NCI-H1694 (cell line): ENCODE measurements at places on chromosomes 3 and 15.

GRCh38 chr15:99996660-99997059 is 263.4 kb upstream of the LYSMD4 start:
- DNase-seq: no peak

GRCh38 chr3:94234177-94234788 is 171.4 kb downstream of the NSUN3 start:
- DNase-seq: no peak

GRCh38 chr3:129745253-129745652 is 138.8 kb upstream of the PLXND1 start:
- DNase-seq: no peak

- DNase-seq: no peak
Observed at GRCh38 chr15:53072077-53072476, 281.9 kb upstream of the ONECUT1 start.

DNA sequence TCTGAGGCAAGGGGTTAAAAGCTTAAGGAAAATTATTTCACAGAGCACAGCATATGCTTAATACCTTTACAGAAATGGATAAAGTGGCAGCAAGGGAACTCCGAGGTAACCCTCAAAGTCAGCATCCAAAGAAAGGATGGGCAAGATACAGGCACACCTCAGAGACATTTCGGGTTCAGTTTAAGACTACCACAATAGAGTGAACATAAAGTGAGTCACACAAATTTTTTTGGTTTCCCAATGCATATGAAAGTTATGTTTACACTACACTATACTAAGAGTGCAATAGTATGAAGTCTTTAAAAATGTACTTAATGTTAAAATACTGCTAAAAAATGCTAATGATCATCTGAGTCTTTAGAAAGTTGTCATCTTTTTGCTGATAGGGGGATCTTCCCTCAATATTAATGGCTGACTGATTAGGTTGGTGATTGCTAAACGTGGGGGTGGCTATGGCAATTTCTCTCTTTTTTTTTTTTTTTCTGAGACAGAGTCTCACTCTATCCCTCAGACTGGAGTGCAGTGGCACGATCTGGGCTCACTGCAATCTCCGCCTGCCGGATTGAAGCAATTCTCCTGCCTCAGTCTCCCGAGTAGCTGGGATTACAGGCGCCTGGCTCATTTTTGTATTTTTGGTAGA is 10.0 kb downstream of the UBR1 start:
- DNase-seq: no peak

GRCh38 chr3:192897005-192897404 is 20.7 kb downstream of the MB21D2 start:
- no peak for DNase-seq

DNA sequence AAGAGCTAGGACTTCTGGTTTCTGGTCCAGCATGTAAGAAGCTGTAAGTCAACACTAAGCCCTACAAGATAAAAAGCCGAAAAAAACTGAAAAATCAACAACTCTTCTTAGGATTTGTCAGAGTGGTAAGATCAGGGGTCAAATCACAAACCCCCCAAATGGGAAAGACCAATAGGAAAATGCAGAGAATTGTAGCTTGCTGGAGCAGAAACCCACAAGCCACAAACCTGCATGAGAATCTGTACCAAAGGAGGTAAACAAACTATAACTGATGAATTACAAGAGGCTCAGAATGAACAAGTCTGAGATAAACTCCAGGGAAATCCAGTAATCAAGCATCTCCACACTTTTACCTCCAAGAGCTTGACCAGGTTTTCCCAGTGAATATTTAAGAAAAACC is 36.0 kb downstream of the RFX7 start:
- no peak for DNase-seq

DNA sequence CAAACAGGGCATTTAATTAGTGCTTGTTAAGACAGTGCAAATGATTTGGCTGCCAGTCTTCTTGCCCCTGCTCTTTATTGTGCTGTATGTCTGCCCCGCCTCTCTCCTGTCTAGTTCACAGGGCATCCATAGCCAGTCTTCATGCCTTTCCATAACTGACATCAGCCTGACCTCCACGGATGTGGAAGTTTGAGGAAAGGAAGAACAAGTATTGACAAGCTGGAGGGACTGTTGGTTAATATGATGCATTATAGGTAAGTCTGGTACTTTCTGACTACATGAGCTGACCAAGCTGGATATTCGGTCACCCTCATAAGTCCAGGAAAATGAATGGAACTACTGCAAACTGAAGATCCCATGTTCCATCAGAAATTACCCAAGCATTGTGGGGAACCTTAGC is 325.9 kb downstream of the TIGIT start:
- no peak for DNase-seq

DNA sequence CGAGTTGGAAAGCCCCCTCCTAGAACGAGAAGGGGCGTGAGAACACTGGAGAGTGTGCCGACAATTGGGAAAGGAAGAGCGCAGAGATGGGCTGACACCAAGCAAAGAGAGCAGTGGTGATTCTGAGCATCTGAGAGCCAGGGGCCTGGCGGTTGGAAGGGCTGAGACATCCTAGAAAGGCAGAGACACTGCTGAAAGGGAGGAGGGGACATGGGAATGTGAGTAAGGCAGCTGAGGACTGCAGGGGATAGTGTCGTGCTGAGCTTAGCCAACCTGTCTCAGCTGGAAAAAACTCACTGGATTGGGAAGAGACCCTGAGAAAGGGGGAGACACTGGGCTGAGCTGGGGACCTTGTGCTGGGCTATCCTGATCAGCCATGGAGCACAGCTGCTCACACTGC is 58.1 kb upstream of the SLC6A6 start:
- no peak for DNase-seq

- no peak for DNase-seq
Observed at GRCh38 chr3:50655009-50655830, 19.5 kb upstream of the DOCK3 start.

GRCh38 chr3:146160964-146161662 is at the start of gene PLOD2:
Gene PLOD2, minus strand, starts transcription at chr3:146161184. Its CDS starts 195 bp downstream, at chr3:146160989.
- no peak for DNase-seq

- no peak for DNase-seq
Observed at GRCh38 chr3:197953325-197953724, 3.3 kb downstream of the RPL35A start.

DNA sequence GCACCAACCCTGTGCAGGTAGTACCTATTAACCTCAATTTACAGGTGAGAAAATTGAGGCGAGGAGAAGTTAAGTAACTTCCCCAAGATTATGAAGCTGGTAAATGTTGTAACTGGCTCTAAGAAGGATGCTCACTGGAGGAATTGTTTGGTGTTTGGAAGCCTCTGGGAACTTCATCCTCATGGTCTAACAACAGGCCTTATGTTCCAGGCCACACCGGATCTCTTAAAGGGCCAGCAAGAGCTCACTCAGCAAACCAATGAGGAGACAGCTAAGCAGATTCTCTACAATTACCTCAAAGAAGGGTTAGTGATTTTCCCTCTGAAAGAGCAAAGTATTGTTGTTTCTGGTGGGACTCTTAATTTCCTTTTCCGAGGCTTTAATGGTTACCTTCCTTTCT is 63.9 kb downstream of the CGNL1 start:
- no peak for DNase-seq

GRCh38 chr3:141789281-141789680 is 26.1 kb downstream of the GRK7 start:
- DNase-seq: no peak

GRCh38 chr3:178084938-178085816 is 451.1 kb upstream of the KCNMB2 start:
- peak; percentile 90 for DNase-seq

- DNase-seq: no peak
Observed at GRCh38 chr15:99562238-99562637, 3.5 kb upstream of the MEF2A start.

GRCh38 chr3:25594007-25594502 is 70.7 kb downstream of the TOP2B start:
- no peak for DNase-seq

GRCh38 chr15:76903251-76903681 is 1.9 kb downstream of the SCAPER start:
- DNase-seq: no peak

- no peak for DNase-seq
Observed at GRCh38 chr3:13391308-13391707, 28.8 kb downstream of the NUP210 start.

DNA sequence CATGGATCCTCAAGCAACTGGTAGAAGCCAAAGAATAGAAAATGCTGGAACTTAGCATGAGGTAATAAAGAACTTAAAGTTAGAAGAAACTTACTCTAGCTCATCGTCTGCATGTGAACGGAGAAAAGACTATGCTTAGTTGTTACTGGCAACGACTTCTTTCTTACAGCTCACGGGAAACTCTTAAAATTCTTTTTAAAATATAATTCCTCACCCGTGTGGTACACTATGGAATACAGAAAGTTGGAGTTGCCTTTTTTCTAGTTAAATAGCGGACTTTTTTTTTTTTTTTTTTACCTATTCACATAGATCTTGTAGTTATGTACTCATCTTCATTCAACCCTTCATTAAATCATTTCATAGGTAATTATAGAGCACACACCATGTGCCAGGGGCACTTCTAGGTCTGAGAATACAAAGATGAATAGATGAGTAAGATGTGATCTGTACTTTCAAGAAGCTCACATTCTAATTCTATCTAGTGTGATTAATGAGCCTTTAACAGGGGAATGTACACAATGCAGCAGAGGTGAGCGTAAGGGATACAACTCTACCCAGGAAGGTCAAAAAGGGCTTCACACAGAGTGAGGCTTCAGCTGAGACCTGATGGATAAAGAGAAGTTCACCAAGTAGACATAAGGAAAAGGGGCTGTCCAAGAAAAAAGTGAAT is 18.4 kb upstream of the KCNMB2 start:
- no peak for DNase-seq

DNA sequence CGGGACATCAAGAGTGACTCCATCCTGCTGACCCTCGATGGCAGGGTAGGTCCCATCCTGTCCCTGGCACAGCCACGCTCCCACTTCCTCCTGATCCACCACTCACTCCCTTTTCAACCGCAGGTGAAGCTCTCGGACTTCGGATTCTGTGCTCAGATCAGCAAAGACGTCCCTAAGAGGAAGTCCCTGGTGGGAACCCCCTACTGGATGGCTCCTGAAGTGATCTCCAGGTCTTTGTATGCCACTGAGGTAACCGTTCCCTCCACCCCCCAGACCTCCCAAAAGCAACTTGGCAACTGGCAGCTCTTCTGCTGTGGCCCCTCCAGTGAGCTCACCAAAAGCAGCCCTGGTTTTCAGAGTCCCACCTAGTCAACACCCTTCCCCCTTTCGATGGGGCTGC is 9.4 kb downstream of the ANKRD63 start:
- DNase-seq: no peak

DNA sequence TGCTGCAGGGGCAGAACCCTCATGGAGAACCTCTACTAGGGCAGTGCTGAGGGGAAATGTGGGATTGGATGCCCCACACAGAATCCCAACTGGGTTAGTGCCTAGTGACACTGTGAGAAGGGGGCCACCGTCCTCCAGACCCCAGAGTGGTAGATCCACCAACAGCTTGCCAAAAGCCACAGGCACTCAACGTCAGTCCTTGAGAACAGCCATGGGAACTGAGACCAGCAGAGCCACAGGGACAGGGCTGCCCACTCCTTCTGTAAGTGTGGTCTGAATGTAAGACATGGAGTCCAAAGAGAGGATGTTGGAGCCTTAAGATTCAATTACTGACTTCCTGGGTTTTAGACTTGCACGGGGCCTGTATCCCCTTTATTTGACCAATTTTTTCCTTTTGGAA is 1451.5 kb downstream of the SI start:
- DNase-seq: no peak

- no peak for DNase-seq
Observed at GRCh38 chr15:78396976-78397375, 41.0 kb upstream of the IREB2 start.
